ENCODE measurements at places on chromosomes 3 and 15.

GRCh38 chr15:60091157-60091556 lies 87.0 kb downstream of the FOXB1 start:
- no peaks in the 10 kb centered on the region for H3K36me3 ChIP-seq
- no peak for DNase-seq
- H3K27me3 ChIP-seq: peaks cover 17% of the 10 kb centered on the region
- no peak overlapping the region for H3K27ac ChIP-seq
- H3K4me1 ChIP-seq: no peaks in the 10 kb centered on the region
- H3K4me3 ChIP-seq: no peak overlapping the region

DNA sequence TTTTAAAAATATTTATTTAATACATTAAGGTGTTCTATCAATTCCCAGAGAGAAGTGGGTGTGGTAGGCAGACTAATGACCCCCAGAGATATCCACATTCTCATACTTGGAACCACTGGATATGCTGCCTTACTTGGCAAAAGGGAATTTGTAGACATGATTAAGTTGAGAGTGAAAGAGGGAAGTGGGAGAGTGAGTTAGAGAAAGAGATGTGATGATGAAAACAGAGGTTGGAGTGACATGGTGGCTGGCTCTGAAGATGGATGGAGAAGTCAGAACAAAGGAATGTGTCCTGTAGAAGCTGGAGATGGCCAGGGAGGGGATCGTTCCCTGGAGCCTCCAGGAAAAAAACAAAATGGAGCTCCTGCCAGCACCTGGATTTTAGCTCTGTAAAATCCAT lies 32.0 kb downstream of the TNFAIP8L3 start:
- H3K36me3 ChIP-seq: no peaks in the 10 kb centered on the region
- no peak for DNase-seq
- H3K27me3 ChIP-seq: peaks cover 12% of the 10 kb centered on the region
- H3K4me3 ChIP-seq: no peak overlapping the region
- H3K27ac ChIP-seq: no peak overlapping the region

GRCh38 chr3:42680806-42681205 lies 4.5 kb upstream of the KLHL40 start:
- H3K27ac ChIP-seq: no peak overlapping the region
- no peak overlapping the region for H3K4me3 ChIP-seq
- H3K4me1 ChIP-seq: peaks cover 3% of the 10 kb centered on the region
- no peak for DNase-seq
- H3K36me3 ChIP-seq: peaks cover 9% of the 10 kb centered on the region

GRCh38 chr3:133966954-133967353 lies 62.8 kb downstream of the SLCO2A1 start:
- H3K27me3 ChIP-seq: peaks cover 7% of the 10 kb centered on the region
- H3K36me3 ChIP-seq: no peaks in the 10 kb centered on the region
- DNase-seq: no peak
- no peak overlapping the region for H3K4me3 ChIP-seq
- H3K4me1 ChIP-seq: no peaks in the 10 kb centered on the region
- no peak overlapping the region for H3K27ac ChIP-seq

- no peaks in the 10 kb centered on the region for H3K36me3 ChIP-seq
- no peak overlapping the region for H3K4me3 ChIP-seq
- DNase-seq: no peak
Observed at GRCh38 chr15:61069394-61070075, 159.6 kb downstream of the RORA start.

GRCh38 chr3:96101006-96101560 lies 713.3 kb upstream of the EPHA6 start:
- no peak overlapping the region for H3K27ac ChIP-seq
- H3K36me3 ChIP-seq: no peaks in the 10 kb centered on the region
- no peak overlapping the region for H3K4me3 ChIP-seq
- H3K4me1 ChIP-seq: no peaks in the 10 kb centered on the region
- DNase-seq: no peak

DNA sequence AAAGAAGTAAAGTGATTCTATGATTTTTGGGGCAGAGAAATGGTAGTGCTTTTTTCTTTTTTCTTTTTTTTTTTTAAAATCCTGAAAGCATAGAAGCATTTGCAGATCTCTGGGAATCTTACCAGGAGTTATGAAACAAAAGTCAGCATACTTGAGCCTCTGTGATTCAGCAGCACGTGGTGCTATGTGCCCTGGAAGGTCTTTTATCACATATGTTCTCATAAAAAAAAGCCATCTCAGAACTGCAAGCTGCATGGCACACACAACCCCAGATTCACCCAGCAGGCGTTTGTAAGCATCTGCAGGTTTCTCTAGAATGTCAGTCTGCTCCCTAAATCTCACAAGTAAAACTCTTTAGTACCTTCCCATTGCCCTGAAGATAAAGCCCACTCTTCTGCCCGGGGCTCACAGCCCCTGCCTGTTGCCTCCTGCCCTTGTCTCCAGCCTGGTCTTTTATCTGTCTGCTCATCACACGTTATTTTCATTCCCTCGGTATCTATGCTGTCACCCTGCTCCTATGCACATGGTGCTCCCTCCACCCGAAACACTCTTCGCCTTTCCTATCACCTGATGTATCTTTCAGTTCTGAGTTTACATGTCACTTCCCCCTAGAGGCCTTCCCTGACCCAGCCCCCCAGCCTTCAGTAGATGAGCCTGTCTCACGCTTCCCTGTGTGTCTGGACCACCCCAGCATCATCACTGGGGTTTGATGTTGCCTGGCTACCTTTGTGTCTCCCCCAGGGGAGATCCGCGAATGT lies 72.4 kb downstream of the CHDH start:
- H3K27me3 ChIP-seq: peaks cover 6% of the 10 kb centered on the region
- peak overlapping the region; percentile 68 for H3K4me3 ChIP-seq
- H3K27ac ChIP-seq: peak overlapping the region; percentile 84
- DNase-seq: peak; percentile 65
- peaks cover 14% of the 10 kb centered on the region for H3K36me3 ChIP-seq

DNA sequence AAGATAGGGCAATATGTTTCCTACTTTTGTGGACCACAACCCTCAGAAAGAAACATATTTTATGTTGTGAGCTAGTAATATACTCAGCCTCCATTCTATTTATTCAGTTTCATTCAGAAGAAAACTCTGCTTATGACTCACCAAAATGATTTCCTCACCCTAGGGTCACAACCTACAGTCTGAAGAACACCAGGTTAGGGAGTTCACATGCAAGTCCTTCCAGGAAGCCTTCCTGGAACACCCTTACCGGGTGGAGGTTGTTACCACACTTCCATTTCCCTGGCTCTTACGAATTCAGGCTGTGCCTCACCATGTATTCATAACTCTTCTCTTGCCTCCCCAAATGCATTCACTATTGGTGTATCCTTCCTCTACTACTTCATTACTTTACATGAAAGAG lies 228.0 kb upstream of the ADAMTS9 start:
- H3K27me3 ChIP-seq: no peaks in the 10 kb centered on the region
- no peak for DNase-seq
- H3K4me1 ChIP-seq: no peaks in the 10 kb centered on the region
- no peak overlapping the region for H3K27ac ChIP-seq

- no peaks in the 10 kb centered on the region for H3K4me1 ChIP-seq
- H3K27ac ChIP-seq: no peak overlapping the region
- no peak overlapping the region for H3K4me3 ChIP-seq
- DNase-seq: no peak
- H3K36me3 ChIP-seq: no peaks in the 10 kb centered on the region
Observed at GRCh38 chr15:29062179-29062591, 176.4 kb downstream of the APBA2 start.

GRCh38 chr15:68000754-68001153 lies 53.4 kb upstream of the PIAS1 start:
- no peaks in the 10 kb centered on the region for H3K4me1 ChIP-seq
- no peaks in the 10 kb centered on the region for H3K27me3 ChIP-seq
- H3K36me3 ChIP-seq: no peaks in the 10 kb centered on the region
- H3K4me3 ChIP-seq: no peak overlapping the region

DNA sequence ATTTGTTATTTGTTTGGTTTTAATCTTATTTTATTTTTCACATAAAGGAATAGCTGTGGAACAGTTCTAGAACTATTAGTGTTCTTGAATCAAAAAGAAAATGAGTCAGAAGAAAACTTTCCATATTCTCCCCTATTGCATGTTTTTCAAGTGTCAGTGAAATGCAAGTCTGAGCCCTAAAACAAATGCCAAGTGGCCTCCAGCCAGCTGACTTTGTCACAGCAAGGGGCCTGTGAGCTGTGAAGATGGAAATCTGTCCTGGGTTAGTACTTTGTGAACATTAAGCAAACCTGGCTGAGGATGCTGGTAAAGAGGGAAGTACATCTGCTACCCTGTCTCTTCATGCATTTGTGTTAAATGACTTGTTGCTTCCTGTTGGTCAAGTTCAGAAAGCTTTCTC lies 14.2 kb downstream of the LRRC49 start:
- H3K4me1 ChIP-seq: no peaks in the 10 kb centered on the region
- H3K27ac ChIP-seq: no peak overlapping the region
- peaks cover 8% of the 10 kb centered on the region for H3K36me3 ChIP-seq
- peaks cover 5% of the 10 kb centered on the region for H3K27me3 ChIP-seq
- no peak for DNase-seq

DNA sequence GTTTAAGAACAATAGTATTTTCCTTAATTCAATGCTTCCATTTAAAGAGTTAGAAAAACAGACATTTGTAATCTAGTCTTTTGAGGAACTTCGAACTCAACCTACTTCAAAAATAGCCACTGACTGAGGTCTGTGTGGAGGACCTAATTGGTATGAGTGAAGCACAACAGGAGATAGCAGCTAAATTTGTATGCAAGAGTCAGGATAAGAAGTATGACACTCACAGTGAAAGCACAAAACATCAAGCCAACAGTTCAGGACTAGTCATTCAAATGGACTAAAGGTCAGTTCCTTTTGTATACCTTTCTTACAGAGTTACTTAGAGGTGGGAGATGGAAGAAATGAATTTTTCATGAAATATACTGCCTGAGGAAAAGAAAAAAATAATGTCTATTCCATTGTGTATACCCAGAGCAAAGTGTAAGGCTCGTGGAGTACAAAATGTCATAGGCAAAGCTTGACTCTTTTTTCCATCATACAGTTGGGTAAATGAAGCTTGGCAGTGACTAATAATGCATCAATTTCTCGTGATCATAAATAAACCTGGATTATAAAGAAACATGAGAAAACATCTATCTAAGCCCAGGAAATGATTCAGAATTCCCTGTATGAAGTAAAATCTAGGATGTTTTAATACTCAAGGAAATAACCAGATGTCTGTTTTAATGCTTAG lies 1005.2 kb upstream of the CADM2 start:
- H3K27ac ChIP-seq: no peak overlapping the region
- H3K36me3 ChIP-seq: no peaks in the 10 kb centered on the region
- DNase-seq: no peak
- H3K4me3 ChIP-seq: no peak overlapping the region
- H3K27me3 ChIP-seq: no peaks in the 10 kb centered on the region

- peaks cover 40% of the 10 kb centered on the region for H3K36me3 ChIP-seq
- H3K27ac ChIP-seq: peak overlapping the region; percentile 20
- peak; percentile 23 for DNase-seq
- H3K4me3 ChIP-seq: no peak overlapping the region
- peaks cover 36% of the 10 kb centered on the region for H3K4me1 ChIP-seq
Observed at GRCh38 chr15:50358845-50359244, 3.8 kb upstream of the GABPB1 start.

GRCh38 chr3:127825756-127826155 lies 3.4 kb upstream of the MGLL start:
- H3K36me3 ChIP-seq: peaks cover 40% of the 10 kb centered on the region
- H3K27ac ChIP-seq: no peak overlapping the region

DNA sequence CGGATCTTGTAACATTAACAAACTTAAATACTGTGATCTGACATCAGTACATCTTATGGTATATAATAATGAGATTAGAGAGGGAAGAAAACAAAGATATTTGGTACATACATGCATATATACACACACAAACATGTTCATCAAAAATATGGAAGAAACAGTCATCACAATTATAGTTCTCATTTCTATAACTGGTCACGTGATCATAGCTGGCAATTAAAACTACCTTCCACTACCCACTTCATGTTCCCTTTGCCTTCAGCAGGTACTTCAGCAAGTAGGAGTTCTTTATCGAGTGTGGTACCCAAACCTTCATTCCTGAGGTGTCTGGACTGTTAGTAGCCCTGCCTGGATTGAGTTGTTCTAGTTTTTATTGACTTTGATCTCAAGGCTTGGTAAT lies 70.9 kb upstream of the ALDH1A3 start:
- no peaks in the 10 kb centered on the region for H3K27me3 ChIP-seq
- DNase-seq: no peak
- no peak overlapping the region for H3K27ac ChIP-seq
- H3K36me3 ChIP-seq: no peaks in the 10 kb centered on the region
- no peak overlapping the region for H3K4me3 ChIP-seq

- DNase-seq: no peak
- no peak overlapping the region for H3K27ac ChIP-seq
- H3K36me3 ChIP-seq: no peaks in the 10 kb centered on the region
- H3K4me3 ChIP-seq: no peak overlapping the region
- no peaks in the 10 kb centered on the region for H3K4me1 ChIP-seq
Observed at GRCh38 chr3:68706536-68706935, 225.8 kb downstream of the TAFA4 start.

GRCh38 chr3:17140670-17141505 lies 256.1 kb downstream of the PLCL2 start:
- H3K4me3 ChIP-seq: no peak overlapping the region
- H3K27me3 ChIP-seq: no peaks in the 10 kb centered on the region
- DNase-seq: no peak
- H3K27ac ChIP-seq: no peak overlapping the region
- H3K36me3 ChIP-seq: peaks cover 9% of the 10 kb centered on the region

- peak overlapping the region; percentile 65 for H3K27ac ChIP-seq
- peaks cover 88% of the 10 kb centered on the region for H3K36me3 ChIP-seq
- H3K27me3 ChIP-seq: no peaks in the 10 kb centered on the region
- H3K4me3 ChIP-seq: no peak overlapping the region
- no peak for DNase-seq
Observed at GRCh38 chr15:80946576-80946975, 43.0 kb downstream of the MESD start.

DNA sequence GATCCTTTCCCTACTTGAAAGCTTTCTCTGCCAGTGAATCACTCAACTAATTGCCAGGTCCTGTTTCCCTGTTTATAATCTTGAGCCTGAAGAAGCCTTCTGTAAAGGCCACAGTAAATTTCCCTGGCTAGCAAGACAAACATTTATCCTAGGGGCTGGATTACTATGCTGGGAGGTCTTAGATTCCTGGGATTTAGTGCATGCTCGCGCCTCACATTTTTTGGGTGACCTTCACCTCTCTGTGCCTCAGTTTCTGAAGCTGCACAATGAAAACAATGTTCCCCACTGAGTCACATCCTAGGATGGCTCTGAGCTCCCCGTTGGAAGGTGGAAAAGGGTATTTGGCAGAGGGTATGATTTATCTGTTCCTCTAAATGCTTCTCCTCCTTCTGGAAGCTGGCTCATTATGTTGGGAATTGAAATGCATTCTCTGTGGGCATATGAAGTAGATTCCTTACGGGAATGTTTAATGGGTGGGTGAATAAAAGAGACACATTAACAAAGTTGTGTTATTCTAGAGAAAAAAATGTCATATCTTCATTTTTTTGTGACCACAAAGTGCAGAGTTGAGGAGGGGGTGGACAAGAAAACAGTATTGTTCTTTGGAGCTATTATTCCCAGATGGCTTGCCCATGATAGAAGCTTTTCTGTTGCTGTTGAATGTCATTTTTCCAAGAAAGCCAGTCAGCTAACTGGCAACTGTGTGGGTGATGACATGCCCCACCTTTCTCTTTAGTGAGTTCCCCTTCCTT lies 32.4 kb downstream of the LSM3 start:
- H3K4me3 ChIP-seq: no peak overlapping the region
- H3K27ac ChIP-seq: no peak overlapping the region
- no peaks in the 10 kb centered on the region for H3K36me3 ChIP-seq
- DNase-seq: no peak
- H3K4me1 ChIP-seq: no peaks in the 10 kb centered on the region
